GM12892 (cell line): ENCODE measurements at places on chromosomes 5 and 9.

DNA sequence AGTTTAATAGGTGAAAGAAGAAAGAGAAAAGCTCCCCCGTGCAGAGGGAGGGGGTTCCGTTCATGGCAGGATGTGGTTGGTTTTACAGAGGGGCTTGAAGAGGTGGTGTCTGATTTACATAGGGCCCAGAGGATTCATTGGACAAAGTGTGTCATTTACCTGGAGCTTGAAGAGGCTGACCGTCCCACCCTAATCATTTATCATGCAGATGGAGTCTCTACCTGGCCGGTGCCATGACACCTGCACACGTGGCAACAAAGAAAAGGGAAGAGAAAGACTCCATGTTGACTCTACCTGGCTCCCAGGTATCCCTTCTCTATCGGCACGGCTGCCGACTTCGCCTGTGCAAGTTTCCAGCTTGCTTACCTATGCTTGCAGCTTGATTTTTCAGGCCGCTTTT, 35.3 kb upstream of the PRRC2B start:
- no peak for DNase-seq

GRCh38 chr5:120055858-120056257, 408.2 kb upstream of the PRR16 start:
- DNase-seq = no peak

GRCh38 chr5:58013542-58014258, 446.2 kb downstream of the PLK2 start:
- DNase-seq = no peak

- DNase-seq = no peak
These were observed 78.0 kb upstream of the LHFPL2 start for GRCh38 chr5:78726571-78726970.

- DNase-seq = no peak
These were observed 340.2 kb downstream of the NDUFS4 start for GRCh38 chr5:53900677-53901076.

DNA sequence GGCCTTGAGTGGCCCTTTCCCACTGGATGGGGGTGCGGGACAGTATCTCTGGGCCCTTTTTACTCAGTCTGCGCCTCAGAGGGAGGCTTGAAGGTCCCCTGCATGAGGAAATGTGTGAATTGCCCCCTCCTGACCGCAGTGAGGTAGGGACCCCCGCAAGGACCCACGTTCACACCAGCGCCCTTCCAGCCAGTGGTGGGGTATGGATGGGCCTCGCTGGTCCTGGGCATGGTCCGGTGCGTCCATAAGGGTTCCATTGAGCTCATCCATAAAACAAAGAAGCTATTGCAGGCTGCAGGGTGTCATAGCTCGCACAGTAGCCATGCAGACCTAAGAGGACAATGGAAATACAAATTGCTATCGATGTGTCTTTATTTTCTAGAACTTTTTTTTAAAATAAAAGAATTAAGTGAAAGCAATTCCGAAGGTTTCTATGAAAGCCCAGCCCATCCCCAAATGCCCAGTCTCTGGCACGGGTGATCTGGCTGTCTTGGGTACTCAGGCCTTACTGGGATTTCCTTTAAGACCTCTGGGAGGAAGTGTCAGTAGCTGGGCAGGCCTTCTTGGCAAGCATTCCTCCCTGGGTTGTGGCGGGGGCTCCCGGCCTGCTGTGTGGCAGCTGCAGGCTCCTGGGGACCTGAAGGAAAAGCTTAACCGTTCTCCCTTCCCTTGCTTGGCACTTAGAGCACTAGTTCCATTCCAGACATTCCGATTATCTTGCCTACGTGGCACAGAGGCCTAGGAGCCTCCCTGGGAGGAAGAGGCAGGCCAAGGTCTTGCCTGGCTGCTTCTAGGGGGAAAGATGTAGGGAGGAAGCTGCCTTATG, 1.5 kb upstream of the SEMA5A start:
- DNase-seq = no peak

GRCh38 chr5:142395334-142395733, 70.5 kb upstream of the SPRY4 start:
- no peak for DNase-seq

GRCh38 chr9:86731511-86732063, 215.7 kb downstream of the GAS1 start:
- DNase-seq = no peak

DNA sequence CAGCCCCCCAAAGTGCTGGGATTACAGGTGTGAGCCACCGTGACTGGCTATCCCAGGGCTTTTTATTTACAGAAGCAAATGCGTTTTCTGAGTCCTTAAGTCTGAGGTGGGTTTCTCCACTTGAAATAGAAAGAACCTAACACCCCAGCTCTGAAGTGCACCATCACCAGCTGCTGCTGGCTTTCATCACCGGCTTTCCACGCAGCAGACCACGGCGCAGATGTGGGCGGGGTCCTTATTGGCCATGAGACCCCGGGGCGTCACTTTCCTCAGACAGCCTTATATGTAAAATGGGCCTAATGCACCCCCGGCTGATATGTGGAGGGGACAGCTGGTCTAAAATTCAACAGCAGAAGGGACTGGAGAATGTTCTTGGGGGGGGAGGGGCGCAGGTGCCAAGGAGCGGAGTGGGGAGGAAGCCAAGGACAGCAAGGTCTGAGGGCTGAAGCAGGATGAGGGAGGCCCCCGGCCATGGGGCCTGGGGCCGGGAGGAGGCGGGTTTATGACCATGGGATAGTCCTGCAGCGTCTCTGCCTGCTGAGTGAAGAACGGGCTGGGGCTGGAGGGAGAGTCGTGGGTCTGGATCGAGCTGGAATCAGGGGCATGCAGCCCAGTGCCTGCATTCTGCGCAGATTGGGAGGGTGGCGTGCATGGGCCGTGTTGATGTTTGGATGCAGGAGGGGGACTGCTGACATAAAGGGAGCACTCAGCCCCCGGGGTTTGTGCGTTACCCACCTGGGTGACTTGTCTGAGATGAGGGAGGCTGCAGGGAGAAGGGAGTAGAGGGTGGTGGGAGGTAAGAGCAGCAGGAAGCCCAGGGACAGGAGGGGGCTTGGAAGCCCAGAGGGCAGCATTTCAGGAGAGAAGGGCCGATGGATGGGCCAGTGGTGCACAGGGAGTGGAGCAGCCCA, 30.2 kb downstream of the RASGEF1C start:
- DNase-seq = no peak

DNA sequence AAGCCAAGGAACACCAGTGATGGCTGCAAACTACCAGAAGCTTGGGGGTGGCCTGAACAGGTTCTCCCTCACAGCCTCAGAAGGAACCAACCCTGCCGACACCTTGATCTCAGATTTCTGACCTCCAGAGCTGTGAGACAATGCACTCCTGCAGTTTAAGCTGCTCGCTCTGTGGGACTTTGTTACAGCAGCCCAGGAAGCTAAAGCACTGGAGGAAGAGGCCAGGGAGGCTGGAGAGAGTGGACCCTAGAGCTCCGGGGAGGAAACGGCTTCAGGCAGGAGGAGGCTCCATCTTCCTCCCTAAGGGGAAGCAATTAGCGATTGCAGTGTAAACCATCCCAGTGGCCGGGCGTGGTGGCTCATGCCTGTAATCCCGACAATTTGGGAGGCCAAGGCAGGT, 25.1 kb downstream of the BARX1 start:
- no peak for DNase-seq

DNA sequence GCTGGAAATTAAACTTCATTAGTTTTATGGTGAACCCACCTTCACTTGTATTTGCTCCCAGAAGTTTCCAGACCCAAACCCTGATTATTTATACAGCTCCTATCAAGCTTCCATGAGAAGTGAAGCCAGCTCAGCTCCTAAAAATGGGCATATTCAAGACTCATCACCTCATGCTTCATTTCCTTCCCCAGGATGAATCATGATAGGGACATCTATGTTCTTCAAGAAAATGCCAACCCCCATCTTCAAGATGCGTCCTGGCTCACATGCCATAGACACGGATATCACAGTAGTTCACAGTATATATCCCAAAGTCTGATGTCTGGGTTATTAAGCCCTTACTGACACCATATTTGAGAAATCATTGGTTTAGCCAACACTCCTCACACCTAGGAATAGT, 217.6 kb downstream of the NPR3 start:
- no peak for DNase-seq

- DNase-seq = no peak
These were observed 10.6 kb upstream of the HMHB1 start for GRCh38 chr5:143801252-143801939.

GRCh38 chr9:134290603-134291451, 35.4 kb upstream of the RXRA start:
- DNase-seq = no peak

DNA sequence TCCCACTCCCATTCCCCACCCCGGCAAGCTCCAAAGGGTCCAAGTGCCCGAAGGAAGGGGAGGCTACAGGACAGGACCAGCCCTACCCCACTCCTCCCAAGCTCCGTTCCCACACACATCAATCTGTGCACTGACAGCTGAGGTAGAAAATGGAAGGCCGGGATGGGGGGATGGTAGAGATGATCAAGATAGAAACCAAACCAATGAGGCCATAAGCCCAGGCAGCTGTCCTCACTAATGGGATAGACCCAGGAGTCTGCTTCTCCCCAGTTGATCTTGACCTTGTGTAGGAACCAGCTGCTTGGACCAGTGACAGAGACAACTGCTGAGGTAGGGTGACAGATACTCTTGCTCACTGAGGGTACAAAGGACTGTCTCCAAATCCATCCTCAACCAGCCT, 38.6 kb downstream of the B4GALT1 start:
- DNase-seq = no peak

DNA sequence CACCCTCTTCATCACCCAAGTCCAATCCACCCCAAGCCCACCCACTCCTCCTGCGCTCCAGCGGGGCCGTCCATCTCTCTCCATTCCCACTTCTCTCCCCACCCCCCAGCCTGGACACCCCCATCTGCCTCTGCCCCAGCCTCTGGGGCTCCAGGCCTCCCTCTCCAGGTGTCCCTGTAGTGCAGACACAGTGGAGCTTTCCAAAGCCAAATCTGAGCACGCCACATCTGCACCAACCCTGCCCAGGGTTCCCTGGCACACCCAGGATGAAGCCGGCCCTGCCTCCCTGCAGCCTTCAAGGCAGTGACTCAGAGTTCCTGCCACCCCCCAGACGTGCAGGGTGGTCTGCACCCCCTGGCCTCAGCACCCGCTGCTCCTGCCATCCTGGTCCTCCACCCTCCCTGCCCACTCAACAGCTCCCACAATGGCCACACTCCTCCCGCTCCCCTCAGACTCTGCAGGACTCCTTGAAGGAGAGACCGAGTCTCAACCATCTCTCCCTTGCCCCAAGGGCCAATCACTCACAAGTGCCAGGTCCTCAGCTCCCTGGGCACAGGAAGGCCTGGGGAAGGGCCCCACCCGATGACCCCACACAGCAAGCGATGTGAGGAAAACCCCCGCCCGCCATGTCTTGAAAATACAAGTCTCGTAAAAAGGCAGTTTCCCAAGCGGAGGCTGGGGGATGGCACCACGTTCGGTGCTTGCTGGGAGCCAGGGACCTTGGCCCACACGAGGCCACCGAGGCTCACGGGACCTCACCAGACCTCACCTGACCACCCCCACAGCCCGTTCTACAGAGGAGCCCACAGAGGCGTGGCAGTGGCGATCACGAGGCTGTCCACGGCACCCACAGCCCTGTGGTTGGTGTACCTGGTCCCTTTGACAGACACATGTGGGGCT, 22.2 kb downstream of the VAV2 start:
- DNase-seq = no peak

DNA sequence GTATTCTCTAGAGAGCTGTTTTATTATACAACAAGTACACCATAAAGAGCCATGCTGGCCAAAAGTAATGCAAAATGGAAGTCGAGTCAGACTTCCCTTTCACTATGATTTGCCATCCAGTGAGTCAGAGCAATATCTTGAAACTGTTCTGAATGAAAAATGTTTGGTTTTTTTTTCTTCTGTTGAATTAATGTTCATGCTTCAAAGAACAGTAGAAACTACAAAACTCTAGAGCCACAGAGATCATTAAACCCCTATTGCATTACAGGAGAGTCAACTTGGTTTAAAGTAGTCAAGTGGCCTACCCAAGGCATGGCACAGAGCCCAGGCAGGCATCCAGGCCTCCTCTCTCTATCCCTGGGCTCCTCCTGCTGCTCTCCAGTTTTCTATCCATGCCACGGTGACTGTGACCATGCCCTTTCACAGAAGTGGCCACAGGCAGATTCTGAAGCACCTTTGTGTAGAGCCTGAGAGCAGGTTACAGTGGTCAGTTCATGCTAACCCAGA, 358.9 kb downstream of the DEPDC1B start:
- no peak for DNase-seq

- no peak for DNase-seq
These were observed 62.4 kb downstream of the KIAA1958 start for GRCh38 chr9:112548836-112549595.

GRCh38 chr5:144131261-144131660, 39.2 kb downstream of the YIPF5 start:
- DNase-seq = no peak

DNA sequence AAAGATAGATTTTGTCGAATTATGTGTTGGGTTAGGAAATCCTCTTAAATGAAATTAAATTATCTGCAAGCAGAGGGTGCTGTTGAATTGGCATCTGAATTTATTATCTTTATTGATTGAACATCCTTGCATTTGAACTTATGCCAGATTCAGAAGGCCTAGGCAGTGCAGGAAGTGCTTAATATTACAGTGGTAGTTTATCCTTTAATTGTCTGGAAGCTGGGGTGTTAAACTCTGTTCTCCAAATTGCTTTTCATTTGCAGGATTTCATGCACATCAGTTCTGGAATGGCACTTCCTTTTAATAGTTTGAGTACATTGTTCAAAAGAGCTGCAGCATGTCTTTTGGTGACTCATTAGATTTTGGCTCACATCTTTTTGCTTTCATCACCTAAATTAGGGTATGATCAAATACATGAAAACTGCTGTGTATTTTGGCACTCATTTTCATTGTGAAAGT, 186.3 kb downstream of the KDM4C start:
- no peak for DNase-seq

DNA sequence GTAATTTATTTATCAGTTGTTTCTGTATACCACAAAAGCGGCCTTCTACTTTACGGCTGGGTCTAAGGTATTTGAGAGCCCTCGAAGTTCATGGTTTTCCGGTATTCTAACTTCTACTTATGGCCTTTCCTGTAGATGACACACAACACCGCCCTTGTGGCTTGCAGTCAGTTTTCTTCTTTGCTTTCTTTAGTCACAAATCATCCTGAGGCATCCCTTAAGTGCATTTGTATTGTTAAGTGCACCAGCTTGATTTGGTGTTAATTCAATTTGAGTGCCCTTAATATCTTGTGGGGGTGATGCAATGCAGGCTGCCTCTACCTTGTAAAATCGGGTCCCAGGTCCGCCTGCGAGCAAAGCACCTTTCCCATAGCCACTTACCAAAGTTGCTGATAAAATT, 511.9 kb downstream of the CCDC171 start:
- DNase-seq = no peak

- no peak for DNase-seq
These were observed 20.4 kb downstream of the ACO1 start for GRCh38 chr9:32404856-32405255.

GRCh38 chr9:75855509-75855908, 35.0 kb upstream of the PCSK5 start:
- DNase-seq = no peak

DNA sequence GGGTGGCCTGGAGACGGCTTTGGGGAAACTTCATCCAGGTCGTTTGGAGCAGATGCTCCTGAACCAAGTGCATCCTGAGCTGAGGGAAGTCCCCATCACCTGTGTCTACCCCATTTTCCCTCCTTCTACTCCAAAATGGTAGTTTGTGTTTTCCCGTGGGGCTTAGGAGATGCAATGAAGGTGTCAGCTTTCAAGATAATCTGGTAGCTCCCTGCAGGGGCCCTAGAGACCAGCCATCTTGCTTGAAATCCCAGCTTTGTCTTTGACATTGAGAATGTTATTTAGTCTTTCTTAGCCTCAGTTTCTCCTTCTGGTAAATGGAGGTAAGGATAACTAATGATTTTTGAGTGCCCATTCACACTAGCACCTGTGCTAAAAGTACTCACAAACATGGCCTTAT, 77.4 kb downstream of the WWC1 start:
- DNase-seq = no peak

GRCh38 chr5:180137401-180138213, 66.0 kb upstream of the RNF130 start:
- no peak for DNase-seq
